DND-41 (cell line): ENCODE measurements at places on chromosomes 3 and 15.

- H3K27ac ChIP-seq = no peak overlapping the region
- no peaks in the 10 kb centered on the region for H3K27me3 ChIP-seq
- H3K4me3 ChIP-seq = no peak overlapping the region
- no peaks in the 10 kb centered on the region for H3K36me3 ChIP-seq
- no peak for DNase-seq
- H3K4me1 ChIP-seq = no peaks in the 10 kb centered on the region
Observed at GRCh38 chr3:21310161-21310560, 440.8 kb downstream of the ZNF385D start.

DNA sequence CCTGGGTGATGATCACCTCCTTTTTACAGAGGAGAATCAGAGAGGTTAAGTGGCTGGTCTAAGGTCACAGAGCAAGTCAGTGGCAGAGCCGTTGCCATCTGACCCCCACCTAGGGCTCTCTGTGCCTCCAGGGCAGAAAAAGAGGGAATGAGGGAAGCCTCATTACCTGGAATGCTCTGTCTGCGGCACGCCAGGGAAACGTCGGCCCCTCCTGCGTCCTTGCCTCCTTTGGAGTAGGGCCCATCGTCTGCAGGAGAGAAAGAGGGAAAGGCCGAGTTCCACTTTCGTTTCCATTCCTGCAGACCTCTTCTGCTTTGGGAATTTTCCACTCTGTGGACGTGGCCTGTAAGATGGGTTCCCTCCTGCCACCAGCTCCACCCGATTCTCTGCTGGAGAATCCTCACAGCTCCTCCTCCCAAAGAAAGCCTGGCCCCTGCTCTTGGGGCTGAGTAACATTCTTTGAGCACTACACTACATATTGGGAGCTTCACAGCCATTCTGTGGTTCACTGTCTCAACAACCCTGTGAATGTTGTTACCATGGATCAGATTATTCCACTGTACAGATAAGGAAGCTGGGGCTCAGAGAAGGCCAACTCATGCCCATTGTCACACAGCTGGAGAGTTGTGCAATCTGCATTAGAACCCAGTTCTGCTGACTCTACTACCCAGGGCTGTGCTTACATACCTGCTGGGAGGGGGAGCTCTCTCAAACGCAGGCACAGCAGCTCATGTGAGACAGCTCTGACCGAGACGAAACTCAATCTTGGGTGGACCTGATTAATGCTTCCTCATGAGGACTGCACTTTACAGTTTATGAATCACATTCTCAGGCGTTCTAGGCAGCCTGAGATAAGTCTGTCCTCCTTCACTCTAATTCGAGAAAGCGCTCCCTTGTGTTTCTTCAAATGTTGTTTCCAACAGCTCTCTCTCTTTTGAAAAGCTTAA, 14.2 kb downstream of the GRIP2 start:
- no peaks in the 10 kb centered on the region for H3K4me1 ChIP-seq
- peaks cover 16% of the 10 kb centered on the region for H3K27me3 ChIP-seq
- no peaks in the 10 kb centered on the region for H3K36me3 ChIP-seq
- DNase-seq = no peak
- no peak overlapping the region for H3K27ac ChIP-seq

- DNase-seq = no peak
- H3K36me3 ChIP-seq = no peaks in the 10 kb centered on the region
- H3K4me3 ChIP-seq = no peak overlapping the region
- no peak overlapping the region for H3K27ac ChIP-seq
- H3K27me3 ChIP-seq = peaks cover 10% of the 10 kb centered on the region
Observed at GRCh38 chr3:171770689-171771620, 39.3 kb downstream of the PLD1 start.

DNA sequence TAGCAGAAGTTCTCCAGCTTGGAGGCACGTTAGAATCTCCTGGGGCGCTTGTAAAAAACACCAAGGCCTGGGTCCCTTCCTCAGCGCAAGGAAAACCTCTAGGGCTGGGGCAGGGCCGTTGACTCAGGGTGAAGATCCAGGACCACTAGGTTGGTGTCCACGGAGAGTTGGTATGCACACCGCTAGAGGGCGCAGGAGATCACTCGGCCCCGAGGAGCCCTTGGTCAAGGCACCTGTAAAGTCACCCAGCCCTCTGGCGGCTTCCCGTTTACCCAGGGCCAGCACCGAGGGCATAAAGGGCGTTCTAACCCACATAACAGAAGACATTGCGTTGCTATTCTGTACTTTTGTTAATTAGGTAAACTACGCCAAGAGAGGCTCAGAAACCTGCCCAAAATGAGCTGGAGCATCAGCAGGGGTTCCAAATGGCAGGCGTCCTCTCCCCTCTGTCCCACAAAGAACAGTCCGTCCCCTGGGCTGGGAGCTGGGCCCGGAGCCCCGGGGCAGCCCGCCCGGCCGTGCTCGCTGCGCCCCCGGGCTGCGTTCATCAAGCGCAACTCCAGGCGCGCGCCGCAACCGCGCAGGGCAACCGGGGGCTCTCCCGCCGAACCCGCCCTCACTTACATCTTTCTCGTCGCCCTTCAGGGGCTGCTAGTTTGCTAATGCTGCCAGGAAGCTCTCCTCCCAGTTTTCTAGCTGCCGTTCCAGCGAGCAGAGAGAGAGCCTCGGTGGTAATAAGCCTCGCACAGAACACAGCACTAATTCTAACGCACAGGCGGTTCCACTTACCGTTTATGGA, 332.1 kb downstream of the ARRDC4 start:
- H3K27ac ChIP-seq = no peak overlapping the region
- peaks cover 17% of the 10 kb centered on the region for H3K27me3 ChIP-seq

GRCh38 chr3:64945171-64945729, 257.4 kb upstream of the ADAMTS9 start:
- H3K36me3 ChIP-seq = no peaks in the 10 kb centered on the region
- no peak for DNase-seq
- H3K27ac ChIP-seq = no peak overlapping the region
- no peak overlapping the region for H3K4me3 ChIP-seq
- no peaks in the 10 kb centered on the region for H3K27me3 ChIP-seq
- no peaks in the 10 kb centered on the region for H3K4me1 ChIP-seq

GRCh38 chr15:65087411-65087810, 10.9 kb downstream of the KBTBD13 start:
- no peak for DNase-seq
- H3K4me3 ChIP-seq = no peak overlapping the region
- peaks cover 8% of the 10 kb centered on the region for H3K4me1 ChIP-seq
- no peak overlapping the region for H3K27ac ChIP-seq
- peaks cover 4% of the 10 kb centered on the region for H3K27me3 ChIP-seq
- H3K36me3 ChIP-seq = no peaks in the 10 kb centered on the region

DNA sequence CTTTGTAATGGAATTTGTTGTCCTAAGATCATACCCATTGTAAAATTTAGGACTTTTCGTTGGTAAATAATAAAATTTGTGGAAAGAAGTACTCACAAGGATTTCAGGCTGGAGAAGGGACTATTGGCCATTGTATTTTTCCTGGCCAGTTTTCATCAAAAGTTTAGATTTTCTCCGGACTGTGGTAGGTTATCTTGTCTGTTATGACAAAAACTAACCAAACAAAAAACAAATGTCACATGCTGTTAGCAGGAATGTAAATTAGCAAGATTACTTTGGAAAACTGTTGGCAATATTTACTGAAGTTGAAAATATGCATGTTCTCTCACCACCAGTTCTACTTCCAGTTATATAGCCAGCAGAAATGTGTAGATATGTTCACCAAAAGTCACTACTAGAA, 27.8 kb downstream of the PDE8A start:
- no peaks in the 10 kb centered on the region for H3K36me3 ChIP-seq
- H3K27me3 ChIP-seq = no peaks in the 10 kb centered on the region
- no peak overlapping the region for H3K4me3 ChIP-seq

- no peaks in the 10 kb centered on the region for H3K36me3 ChIP-seq
- H3K4me3 ChIP-seq = no peak overlapping the region
- peaks cover 39% of the 10 kb centered on the region for H3K4me1 ChIP-seq
- no peak for DNase-seq
- no peak overlapping the region for H3K27ac ChIP-seq
- H3K27me3 ChIP-seq = no peaks in the 10 kb centered on the region
Observed at GRCh38 chr15:70253461-70254156, 155.9 kb upstream of the TLE3 start.

DNA sequence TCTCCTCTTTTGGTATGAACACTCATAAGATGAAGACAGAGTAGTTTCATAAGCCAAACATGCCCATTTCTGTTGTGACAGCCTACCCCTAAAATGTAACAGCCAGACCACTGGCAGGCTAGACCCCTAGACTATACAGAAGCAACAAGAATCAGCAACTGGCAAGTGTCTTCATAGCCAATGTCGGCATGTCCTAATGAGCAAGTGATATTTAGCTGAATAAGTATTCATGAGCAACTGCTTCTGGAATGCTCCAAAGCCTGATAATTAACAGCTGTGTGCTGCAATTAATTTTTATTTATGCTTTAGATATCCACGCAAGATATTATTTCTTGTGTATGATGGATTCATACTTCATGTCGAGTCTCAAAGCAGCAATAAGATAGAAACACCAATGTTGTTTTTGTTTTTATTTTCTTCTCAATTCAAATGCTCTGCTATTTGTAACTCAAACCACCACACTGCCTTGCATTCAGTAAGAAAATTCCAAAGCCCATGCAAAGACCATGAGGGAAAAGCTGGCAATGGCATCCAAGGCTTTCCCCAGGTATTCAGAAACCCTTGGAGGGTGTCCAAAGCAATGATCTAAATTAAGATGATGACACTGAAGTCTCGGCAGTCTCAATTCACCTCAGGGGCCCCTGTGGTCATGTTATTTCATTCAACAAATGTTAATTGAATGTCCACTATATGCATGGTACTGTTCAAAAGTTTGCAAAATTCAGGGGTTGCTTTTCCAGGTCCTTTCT, 167.7 kb upstream of the NECTIN3 start:
- no peaks in the 10 kb centered on the region for H3K27me3 ChIP-seq
- no peaks in the 10 kb centered on the region for H3K36me3 ChIP-seq
- no peak overlapping the region for H3K27ac ChIP-seq
- no peaks in the 10 kb centered on the region for H3K4me1 ChIP-seq
- no peak overlapping the region for H3K4me3 ChIP-seq

DNA sequence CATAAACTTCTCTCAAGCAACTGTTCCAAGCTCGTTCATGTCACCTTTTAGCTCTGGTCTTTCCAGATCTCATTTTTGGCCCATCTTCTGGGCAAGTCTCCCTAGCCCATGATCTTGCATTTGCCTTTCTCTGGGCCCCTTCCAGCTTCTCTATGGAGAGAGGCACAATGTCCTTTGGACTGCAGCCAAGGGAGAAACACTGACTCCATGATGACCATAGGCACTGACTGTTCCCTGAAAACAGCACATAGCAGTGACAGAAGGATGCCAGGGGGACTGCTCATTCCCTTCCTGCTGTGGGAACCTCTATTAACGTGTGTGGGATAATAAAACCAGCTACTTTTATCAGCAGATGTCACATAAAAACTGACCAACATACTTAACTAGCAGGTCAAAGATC, 60.3 kb downstream of the STRIT1 start:
- no peak overlapping the region for H3K4me3 ChIP-seq
- no peak for DNase-seq
- H3K4me1 ChIP-seq = no peaks in the 10 kb centered on the region

GRCh38 chr3:35817216-35817615, 177.9 kb downstream of the ARPP21 start:
- no peaks in the 10 kb centered on the region for H3K4me1 ChIP-seq
- DNase-seq = no peak
- H3K27ac ChIP-seq = no peak overlapping the region
- no peaks in the 10 kb centered on the region for H3K27me3 ChIP-seq

GRCh38 chr15:61605343-61605742, 376.2 kb upstream of the RORA start:
- H3K27me3 ChIP-seq = no peaks in the 10 kb centered on the region
- H3K27ac ChIP-seq = no peak overlapping the region
- no peaks in the 10 kb centered on the region for H3K4me1 ChIP-seq
- H3K36me3 ChIP-seq = no peaks in the 10 kb centered on the region

GRCh38 chr3:188747489-188747888, 424.3 kb upstream of the TPRG1 start:
- no peak overlapping the region for H3K27ac ChIP-seq
- no peaks in the 10 kb centered on the region for H3K27me3 ChIP-seq
- no peak for DNase-seq
- H3K4me1 ChIP-seq = no peaks in the 10 kb centered on the region
- H3K4me3 ChIP-seq = no peak overlapping the region

DNA sequence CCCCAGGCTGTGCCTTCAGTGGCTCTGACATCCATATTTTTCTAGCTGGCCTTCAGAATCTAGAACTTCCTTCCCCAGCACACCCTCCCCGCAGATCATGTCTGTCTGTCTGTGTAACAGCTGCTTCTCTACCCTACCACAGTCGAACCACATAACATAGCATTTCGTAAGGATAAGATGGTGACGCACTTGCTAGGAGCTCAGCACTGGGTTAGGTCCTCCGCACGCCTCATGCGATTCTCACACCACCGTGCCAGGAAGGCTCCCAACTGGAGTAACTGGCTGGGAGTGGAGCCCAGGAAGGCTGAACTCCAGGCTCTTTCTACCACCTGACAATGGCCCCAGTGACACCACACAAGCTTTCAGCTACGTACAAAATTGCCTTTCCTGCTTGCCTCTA, 168.6 kb downstream of the STT3B start:
- H3K27ac ChIP-seq = no peak overlapping the region
- H3K36me3 ChIP-seq = no peaks in the 10 kb centered on the region
- no peak for DNase-seq
- no peak overlapping the region for H3K4me3 ChIP-seq
- H3K4me1 ChIP-seq = no peaks in the 10 kb centered on the region
